ENCODE measurements at places on chromosomes 4 and X. TPM values are rescaled to one million over a fixed set of nuclear protein-coding genes. Genes with fewer than 3 reads are reported as not detected.

SPANXA2 gene
- not detected for total RNA-seq

AR gene
- total RNA-seq, result 2.9 TPM

- no peak overlapping the region for H3K27ac ChIP-seq
- H3K27me3 ChIP-seq, result no peaks in the 10 kb centered on the region
- no peaks in the 10 kb centered on the region for H3K36me3 ChIP-seq
- DNase-seq, result no peak
- no peaks in the 10 kb centered on the region for H3K4me1 ChIP-seq
These were observed 245.2 kb upstream of the DIPK2B start for GRCh38 chrX:45445745-45446412.

FAM184B gene
- not detected for total RNA-seq

GRCh38 chr4:47490550-47490949 is 5.5 kb downstream of the ATP10D start:
- H3K4me3 ChIP-seq, result no peak overlapping the region
- peaks cover 10% of the 10 kb centered on the region for H3K4me1 ChIP-seq
- no peaks in the 10 kb centered on the region for H3K36me3 ChIP-seq
- H3K27ac ChIP-seq, result no peak overlapping the region
- DNase-seq, result no peak
- H3K27me3 ChIP-seq, result no peaks in the 10 kb centered on the region

DNA sequence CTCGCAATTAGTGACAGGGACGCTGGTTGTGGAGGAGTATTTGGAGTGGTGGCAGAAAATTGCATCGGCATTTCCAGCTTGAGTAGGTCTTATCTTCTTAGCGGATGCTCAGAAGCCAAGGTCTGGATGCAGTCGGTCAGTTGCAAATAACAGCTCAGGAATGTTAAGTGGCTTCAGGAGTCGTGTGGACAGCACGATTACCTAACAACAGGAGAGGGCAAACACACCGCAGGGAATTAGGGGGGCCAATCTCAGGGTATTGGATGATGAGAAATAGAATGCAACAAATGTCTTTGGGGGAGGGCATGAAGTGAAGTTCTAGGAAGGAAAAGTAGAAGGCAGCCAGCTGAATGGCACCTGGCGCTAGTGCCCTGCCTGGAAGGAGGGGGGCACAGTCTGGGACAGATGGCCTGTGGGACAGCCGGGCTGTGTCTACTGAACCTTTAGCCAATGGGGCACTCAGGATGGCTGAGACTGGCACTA is 11.8 kb downstream of the RASL11B start:
- H3K4me3 ChIP-seq, result no peak overlapping the region
- no peak for DNase-seq
- H3K27me3 ChIP-seq, result no peaks in the 10 kb centered on the region
- H3K4me1 ChIP-seq, result no peaks in the 10 kb centered on the region
- H3K36me3 ChIP-seq, result no peaks in the 10 kb centered on the region

- DNase-seq, result no peak
- H3K4me1 ChIP-seq, result no peaks in the 10 kb centered on the region
- no peak overlapping the region for H3K27ac ChIP-seq
- no peaks in the 10 kb centered on the region for H3K36me3 ChIP-seq
These were observed 58.7 kb upstream of the STARD8 start for GRCh38 chrX:68588602-68589371.

DNA sequence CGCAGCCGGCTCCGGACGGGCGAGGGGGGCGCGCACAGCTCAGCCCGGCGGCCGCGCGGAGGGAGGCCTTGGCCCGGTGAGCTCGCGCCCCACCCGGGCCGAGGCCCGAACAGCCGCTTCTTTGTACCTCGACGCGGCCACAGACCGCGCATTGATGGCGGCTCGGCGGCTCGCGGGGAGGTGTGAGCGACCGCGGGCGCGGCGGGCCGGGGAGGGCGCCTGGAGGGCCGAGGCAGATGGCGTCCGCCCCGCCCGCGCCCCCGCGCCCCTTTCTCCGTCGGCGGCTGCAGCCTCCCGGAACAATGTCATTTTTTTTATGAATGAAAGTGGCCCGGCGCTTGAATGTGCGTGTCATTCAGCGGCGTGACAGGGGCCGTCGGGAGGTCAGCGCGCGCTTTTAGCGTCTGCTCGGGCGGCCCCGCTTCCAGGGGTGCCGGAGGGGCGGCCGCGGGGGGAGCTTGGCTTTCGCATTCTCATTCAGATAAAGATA is 1.8 kb downstream of the FGFR3 start:
- H3K27ac ChIP-seq, result peak overlapping the region; percentile 51
- H3K27me3 ChIP-seq, result no peaks in the 10 kb centered on the region
- H3K4me3 ChIP-seq, result peak overlapping the region; percentile 32

UCHL1 gene
- 103 TPM for total RNA-seq

COL4A6 gene
- total RNA-seq, result 0.52 TPM

SPARCL1 gene
- 137 TPM for total RNA-seq

DNA sequence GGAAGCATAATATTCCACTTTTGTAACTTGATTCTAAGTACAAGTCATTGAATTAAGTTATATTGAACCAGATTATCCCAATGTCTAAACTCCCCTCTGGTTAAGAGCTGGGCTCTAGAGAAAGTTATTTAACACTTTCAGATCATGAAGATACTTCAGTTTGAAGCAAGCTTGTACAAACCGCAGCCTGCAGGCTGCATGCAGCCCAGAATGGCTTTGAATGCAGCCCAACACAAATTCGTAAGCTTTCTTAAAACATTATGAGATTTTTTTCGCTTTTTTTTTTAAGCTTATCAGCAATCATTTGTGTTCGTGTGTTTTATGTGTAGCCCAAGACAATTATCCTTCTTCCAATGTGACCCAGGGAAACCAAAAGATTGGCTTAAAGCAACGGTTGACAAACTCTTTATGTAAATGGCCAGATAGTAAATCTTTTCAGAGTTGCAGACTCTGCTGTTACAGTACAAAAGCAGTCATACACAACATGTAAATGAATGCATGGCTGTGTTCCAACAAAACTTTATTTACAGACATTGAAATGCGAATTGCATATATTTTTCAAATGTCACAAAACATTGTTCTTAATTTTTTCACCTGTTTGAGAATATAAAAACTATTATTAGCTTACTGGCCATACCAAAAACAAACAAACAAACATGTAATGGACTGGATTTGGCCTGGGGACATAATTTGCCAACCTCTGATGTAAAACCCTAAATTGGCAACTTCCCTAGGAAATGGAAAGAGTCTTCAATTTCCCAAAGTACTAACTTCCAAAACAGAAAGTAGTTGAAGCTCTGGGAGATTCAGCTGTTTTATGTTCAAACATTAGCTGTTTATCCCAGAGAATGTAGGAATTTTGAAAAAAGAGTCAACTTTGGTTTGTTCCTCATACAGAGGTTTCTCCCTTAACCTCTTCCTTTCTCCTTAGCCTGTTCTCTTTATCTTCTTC is 201.1 kb upstream of the MBNL3 start:
- no peaks in the 10 kb centered on the region for H3K27me3 ChIP-seq
- H3K4me1 ChIP-seq, result no peaks in the 10 kb centered on the region
- no peak for DNase-seq
- H3K4me3 ChIP-seq, result no peak overlapping the region

CD38 gene
- 0.78 TPM for total RNA-seq

Data from body of pancreas (tissue), 4 donors.